NCI-H1048 (cell line): ENCODE measurements at places on chromosomes 2 and 18.

DNA sequence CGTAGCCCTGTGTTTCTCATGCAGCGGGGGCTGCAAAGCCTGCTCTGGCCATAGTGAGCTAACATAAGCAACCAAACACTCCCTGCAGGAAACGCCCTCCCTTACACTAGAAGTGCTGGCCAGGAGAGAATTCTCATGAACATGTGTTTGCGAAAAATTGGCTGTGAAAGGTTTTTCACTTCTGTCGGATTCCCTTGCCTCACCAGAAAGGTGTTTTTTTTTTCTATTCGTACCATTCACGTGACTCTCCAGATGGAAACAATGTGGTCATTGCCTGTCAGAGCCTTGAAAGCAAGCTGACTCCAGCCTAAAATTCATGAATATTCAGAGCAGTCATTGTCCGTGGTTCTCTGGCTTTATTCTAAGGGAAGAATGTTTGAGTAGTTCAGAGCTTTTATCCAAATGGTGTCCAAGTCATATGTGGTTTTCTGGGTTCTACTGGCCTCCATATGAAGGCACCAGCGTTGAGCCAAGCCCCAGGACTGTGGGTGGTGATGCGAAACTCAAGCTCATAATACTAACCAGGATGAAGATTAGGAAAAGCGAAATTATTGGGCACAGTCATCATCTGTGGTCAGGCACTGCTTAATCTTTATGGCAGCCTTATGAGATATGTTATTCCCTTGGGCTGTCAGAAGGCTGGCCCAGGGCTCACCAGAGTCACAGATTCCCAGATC, 236.4 kb downstream of the ALPK2 start:
- no peak for DNase-seq

GRCh38 chr2:145032791-145033190, 512.9 kb upstream of the ZEB2 start:
- no peak for DNase-seq

DNA sequence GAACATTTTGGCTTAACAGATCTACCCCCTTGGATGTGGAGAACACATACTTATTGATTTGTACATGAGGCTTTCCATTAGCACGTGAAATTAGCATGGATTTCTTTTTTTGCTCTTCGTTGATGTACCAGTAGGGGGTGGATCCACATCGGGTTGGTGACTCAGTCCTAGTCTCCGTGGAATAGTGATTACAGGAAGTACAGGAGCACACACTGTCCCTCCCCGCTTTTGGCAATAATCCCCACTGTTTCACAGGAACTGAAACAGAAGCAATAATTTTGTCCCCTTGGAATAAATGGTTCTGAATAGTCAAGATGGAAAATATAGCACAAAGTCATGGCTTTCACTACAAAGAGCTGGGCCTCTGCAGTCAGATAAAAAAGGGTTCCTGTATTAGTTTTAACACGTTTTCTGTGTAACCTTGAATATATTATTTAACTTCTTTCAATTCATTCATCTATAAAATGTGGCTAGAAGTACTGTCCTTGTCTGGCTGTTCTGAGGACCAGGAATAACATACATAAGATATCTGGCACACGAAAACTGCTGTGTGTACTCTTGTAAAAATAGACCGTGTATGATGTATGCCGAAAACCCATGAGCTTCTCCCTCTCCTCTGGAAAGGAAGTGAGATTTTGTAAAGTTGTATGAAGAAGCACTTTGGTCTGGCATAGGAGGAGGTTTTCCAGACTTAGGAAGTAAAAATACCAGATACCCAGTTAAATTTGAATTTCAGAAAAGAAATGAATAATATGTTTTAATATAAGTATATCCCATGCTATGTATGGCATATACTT, 229.2 kb downstream of the GALR1 start:
- no peak for DNase-seq

- DNase-seq = no peak
These were observed 40.2 kb downstream of the ALK start for GRCh38 chr2:29881089-29881730.

- no peak for DNase-seq
These were observed 150.2 kb upstream of the SPATS2L start for GRCh38 chr2:200156166-200156835.

DNA sequence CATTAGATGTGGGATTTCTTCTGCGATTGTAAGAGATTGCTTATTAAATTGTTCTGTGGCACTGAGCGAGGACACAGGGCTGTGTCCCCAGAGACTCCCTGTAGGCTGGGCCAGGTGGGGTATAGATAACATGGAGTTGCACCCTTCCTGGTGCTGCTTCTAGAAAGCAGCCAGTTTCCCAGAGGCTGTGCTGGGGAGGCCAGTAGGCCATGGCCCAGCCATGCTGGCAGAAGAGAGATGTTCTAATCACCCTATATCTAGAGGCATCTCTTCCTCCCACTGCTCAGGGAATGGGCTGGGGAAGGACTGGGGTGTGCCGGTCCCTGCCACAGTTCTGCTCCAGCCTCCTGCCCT, 66.9 kb downstream of the HS1BP3 start:
- no peak for DNase-seq

- no peak for DNase-seq
These were observed 89.4 kb downstream of the GALR1 start for GRCh38 chr18:77339093-77339492.

GRCh38 chr2:112229348-112229747, 25.5 kb downstream of the ZC3H8 start:
- no peak for DNase-seq

DNA sequence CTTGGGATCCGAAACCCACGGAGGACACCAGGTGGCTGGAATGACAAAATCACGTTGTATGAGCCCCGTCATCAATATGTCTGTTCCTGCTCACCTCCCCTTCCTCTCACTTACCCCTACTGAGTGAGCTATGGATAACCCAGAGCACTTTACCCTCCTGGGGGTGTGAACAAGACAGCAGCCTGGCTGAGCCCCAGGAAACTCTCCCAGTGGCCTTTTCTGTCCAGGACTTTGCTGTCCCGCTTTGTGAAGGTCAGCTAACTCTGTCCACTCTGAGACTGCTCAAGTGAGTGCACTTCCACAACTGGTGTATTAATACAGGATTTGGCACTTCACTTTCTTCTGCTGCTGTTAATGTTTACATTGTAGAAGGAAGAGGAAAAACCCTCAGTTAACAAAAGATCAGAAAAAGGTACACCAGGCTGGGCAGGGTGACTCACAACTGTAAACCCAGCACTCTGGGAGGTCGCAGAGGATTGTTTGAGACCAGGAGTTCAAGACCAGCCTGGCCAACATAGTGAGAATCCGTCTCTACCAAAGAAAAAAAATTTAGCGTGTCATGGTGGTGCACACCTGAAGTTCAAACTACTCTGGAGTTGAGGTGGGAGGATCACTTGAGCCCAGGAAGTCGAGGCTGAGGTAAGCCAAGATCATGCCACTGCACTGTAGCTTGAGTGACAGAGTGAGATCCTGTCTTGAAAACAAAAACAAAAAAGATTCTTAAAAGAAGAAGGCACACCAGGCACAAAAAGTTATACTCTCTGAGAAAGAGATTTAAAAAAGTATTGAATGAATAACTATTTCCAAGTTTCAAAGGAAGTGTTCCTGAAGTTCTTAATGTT, 90.3 kb downstream of the CLHC1 start:
- no peak for DNase-seq

GRCh38 chr2:107735201-107735600, 91.5 kb upstream of the RGPD4 start:
- no peak for DNase-seq

GRCh38 chr2:209113026-209113425, 310.8 kb upstream of the MAP2 start:
- DNase-seq = no peak

DNA sequence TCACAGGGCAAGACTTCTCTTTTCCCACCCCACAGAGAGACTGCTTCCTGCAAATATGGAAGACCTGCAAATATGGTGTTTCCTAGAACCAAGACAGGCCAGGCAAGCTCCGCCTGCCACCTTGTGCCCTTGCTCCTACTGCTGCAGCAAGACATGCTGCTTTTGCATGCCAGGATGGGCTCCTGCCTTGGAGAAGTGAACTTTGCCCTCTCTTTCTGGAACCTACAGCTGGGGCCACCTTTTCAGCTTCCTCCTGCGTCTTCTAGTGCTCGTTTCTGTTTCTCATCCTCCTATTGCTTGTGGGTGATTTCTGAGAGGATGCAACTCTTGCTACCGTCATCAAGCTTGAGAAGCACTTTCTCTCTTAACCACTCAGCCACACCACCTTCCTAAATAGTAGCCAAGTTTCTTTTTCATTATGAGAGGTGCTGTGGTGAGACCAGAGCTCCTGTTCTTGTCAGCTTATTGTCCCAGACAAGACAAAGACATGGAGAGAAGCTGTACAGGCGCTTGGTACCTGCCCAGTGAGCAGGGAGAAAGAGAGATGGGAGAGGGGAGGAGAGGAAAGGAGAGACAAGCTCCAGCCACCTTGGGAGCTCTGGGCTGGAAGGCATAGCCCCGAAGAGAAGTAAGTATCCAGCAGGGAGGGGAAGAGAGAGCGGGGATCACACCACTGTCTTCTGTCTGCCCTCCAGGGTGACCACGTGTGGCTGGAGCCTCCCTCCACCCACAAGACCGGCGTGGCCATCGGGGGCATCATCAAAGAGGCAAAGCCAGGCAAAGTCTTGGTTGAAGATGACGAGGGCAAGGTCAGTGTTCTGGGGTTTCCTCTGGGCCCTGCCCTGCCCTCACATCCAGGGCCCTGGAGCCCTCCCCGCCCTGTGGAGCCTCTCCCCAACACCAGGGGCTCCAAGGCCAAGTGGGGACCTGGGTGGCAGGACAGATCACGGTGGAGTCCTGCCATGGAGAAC, 28.3 kb downstream of the MYO7B start:
- no peak for DNase-seq

DNA sequence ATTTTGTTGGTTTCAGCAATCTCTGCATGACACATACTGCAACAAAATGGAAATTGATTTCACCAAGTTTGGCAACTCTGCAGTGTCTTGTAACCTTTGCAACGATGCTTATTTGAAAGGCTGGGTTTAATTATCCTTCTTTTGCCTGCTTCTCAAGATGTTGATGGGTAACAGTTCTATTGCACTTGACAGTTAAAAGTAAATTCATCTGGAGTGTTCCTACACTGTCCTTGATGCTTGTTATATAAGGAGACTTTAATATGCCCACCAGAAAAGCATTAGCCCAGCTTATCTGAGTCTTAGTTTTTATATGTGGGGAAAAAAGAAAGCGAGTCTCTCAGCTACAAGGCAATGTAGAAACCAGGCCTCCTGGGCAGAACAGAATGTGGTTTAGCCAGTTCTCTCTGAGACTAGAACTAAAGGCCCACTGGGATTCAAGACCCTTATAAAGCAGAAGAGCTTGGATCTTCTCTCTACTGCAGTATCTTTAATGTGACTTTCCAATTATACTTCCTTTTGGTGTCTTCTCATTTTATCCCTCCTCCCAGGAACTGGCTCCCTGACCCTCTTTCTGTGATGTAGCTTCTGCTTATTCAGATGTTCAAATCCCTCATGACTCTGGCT, 106.8 kb upstream of the LYPD6 start:
- DNase-seq = no peak

- DNase-seq = no peak
These were observed 17.4 kb upstream of the HAAO start for GRCh38 chr2:42809819-42810120.

DNA sequence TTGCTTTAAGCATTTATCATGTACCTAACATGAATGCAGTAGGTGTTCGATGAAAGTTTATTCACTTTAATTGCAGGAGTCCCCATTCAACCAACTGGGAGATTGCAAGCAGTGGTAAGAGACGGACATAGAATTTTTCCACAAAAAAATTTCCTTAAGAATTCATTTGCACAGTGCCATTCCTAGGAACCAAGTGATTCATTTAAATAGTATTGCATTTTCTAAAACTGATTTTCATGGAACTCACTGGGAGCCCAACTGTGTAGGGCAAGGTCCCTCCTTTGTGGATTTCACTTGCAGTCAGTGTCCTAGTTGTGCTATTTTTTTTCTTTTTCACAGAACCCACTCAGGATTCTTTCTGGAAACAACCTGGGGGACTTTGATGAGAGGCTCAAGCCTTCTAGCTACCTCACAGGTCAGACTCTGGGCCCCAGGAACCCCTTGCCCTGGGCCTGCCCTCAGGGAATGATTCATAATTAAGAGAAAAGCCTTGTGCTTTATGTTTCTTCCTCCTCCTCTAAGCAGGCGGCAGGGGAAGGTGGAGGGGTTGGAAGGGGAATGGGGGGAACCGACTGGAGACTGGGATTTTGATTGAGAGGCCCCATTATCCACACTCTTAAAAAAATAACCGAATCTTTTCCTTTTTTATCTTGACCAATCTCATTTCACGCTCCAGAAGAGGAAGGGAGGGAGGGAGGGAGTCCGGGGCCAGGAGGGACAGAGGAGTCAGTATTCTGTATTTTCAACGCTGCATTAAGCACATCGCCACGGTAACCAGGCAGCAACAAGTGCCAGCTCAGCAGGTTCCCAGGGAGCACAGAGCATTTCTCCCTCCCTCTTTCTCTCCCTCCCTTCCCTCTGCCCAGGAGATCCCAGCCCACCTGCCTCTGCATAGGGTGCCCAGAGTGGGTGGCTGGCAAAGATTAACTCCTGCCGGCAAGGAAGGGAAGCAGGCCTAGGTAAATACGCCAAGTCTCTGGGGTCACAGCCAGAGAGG, 51.8 kb downstream of the PSD4 start:
- peak; percentile 9 for DNase-seq

DNA sequence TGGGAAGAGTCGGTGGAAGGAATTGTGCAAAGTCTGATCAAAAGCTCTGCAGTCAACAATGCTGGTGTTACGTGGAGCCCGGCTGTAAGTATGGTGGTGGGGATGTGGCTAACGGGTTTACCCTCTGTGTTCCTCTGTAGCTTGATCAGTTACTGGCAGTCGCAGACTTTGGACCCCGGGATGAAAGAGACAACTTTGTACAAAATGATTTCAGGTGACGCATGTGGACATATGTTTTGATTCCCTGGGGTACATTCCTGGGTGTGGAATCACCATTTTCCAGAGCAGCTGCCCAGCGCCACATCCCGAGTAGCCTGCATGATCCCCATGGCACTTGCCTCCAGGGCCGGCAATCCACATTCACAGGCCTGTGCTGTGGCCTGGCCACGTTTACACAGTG, 9.8 kb downstream of the RBFA start:
- DNase-seq = no peak

GRCh38 chr18:56637711-56638231, 621 bp downstream of the TXNL1 start:
- no peak for DNase-seq

- no peak for DNase-seq
These were observed 580 bp upstream of the NDUFV2 start for GRCh38 chr18:9101730-9102507.

GRCh38 chr2:159913900-159914299, 115.9 kb upstream of the CD302 start:
- no peak for DNase-seq

DNA sequence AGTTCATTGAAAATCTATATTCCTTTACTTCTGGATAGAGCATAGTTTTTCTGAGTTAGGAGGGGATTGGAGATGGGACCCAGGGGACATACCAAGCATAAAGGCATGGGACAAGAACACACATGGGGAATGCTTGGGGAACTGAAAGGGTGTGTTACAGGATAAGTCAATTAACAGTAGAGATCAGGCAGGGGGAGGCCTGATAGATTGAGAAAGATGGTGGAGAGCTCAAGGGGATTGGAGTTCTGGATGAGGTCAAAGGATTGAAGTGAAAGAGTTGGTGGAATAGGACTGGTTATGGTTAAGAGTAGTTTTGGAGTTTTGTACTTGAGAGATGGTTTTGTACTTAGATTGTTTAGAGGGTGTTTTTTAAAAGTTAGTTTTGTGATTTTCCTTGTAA, 16.1 kb downstream of the ACSL3 start:
- DNase-seq = no peak
